ENCODE measurements at places on chromosomes 4 and X. TPM values are rescaled to one million over a fixed set of nuclear protein-coding genes. Genes with fewer than 3 reads are reported as not detected.

SSX4B gene
- not detected for total RNA-seq

GRCh38 chrX:104122829-104123228 is 10.5 kb downstream of the ZCCHC18 start:
- H3K27ac ChIP-seq, result peak overlapping the region; percentile 84
- H3K4me3 ChIP-seq, result no peak overlapping the region
- H3K4me1 ChIP-seq, result peaks cover 51% of the 10 kb centered on the region
- peaks cover 3% of the 10 kb centered on the region for H3K36me3 ChIP-seq

IL9R gene
- total RNA-seq, result 3.8 TPM

- no peak for DNase-seq
- no peak overlapping the region for H3K27ac ChIP-seq
- H3K4me1 ChIP-seq, result no peaks in the 10 kb centered on the region
- no peak overlapping the region for H3K4me3 ChIP-seq
These were observed 164.3 kb upstream of the PABPC4L start for GRCh38 chr4:134365852-134366251.

TMEM150C gene
- total RNA-seq, result not detected

- no peaks in the 10 kb centered on the region for H3K27me3 ChIP-seq
- DNase-seq, result no peak
- no peaks in the 10 kb centered on the region for H3K36me3 ChIP-seq
- no peaks in the 10 kb centered on the region for H3K4me1 ChIP-seq
- H3K4me3 ChIP-seq, result no peak overlapping the region
These were observed 39.8 kb downstream of the ARHGAP24 start for GRCh38 chr4:85514783-85515182.

- no peak for DNase-seq
- H3K27me3 ChIP-seq, result no peaks in the 10 kb centered on the region
- no peaks in the 10 kb centered on the region for H3K4me1 ChIP-seq
- H3K27ac ChIP-seq, result no peak overlapping the region
- H3K36me3 ChIP-seq, result no peaks in the 10 kb centered on the region
- H3K4me3 ChIP-seq, result no peak overlapping the region
These were observed 163.2 kb downstream of the RELL1 start for GRCh38 chr4:37522996-37523395.

- peaks cover 12% of the 10 kb centered on the region for H3K4me1 ChIP-seq
- H3K27me3 ChIP-seq, result peaks cover 80% of the 10 kb centered on the region
- peaks cover 7% of the 10 kb centered on the region for H3K36me3 ChIP-seq
- no peak overlapping the region for H3K27ac ChIP-seq
- DNase-seq, result no peak
These were observed 10.8 kb upstream of the PITX2 start for GRCh38 chr4:110633358-110634341.

DNA sequence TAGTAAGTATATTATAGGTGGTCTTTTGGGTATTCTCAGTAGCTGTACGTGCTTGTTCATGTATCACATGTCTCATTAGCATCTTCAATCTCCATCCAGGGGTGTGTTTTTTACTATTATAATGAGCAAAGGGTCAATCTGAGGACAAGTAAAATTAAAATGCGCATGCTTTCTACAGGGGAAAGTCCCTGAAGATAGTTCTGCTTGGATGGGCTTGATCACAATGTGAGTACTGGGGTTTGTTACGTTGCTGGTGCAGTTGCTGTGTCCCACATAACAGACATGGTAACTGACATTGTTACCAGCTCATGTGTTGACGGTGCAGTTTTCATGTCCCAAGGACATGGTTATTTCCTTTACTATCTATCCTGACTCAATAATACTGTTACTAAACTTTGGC is 65.9 kb downstream of the UCHL1 start:
- no peak overlapping the region for H3K27ac ChIP-seq
- H3K4me3 ChIP-seq, result no peak overlapping the region
- no peak for DNase-seq
- H3K27me3 ChIP-seq, result peaks cover 2% of the 10 kb centered on the region
- H3K4me1 ChIP-seq, result no peaks in the 10 kb centered on the region

- H3K4me3 ChIP-seq, result no peak overlapping the region
- peaks cover 7% of the 10 kb centered on the region for H3K27me3 ChIP-seq
- no peaks in the 10 kb centered on the region for H3K4me1 ChIP-seq
- no peak for DNase-seq
- H3K36me3 ChIP-seq, result no peaks in the 10 kb centered on the region
These were observed 26.0 kb upstream of the SETD7 start for GRCh38 chr4:139582044-139582443.

NXF2B gene
- not detected for total RNA-seq

GNRHR gene
- not detected for total RNA-seq

POU4F2 gene
- total RNA-seq, result not detected

DNA sequence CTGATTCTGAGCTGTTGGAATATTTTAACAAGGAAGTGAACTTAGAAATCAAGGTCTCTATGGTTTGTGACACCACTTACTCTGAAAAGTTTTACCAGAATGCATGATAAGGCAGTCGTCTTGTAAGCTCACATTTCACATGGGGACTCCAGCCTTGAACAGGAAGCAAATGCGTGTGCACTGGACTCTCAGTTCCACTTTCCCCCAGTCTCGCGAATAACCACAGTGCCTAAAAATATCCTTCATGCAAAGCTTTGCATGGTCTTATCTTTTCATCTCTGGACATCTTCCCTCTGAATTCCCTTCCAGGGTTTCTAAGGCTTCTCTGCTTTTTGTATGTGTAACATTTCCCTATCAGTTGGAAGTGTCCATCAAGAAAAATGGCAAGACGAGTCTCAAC is 581.8 kb downstream of the NLGN4X start:
- H3K27me3 ChIP-seq, result no peaks in the 10 kb centered on the region
- no peaks in the 10 kb centered on the region for H3K4me1 ChIP-seq
- H3K36me3 ChIP-seq, result no peaks in the 10 kb centered on the region
- no peak for DNase-seq

DNA sequence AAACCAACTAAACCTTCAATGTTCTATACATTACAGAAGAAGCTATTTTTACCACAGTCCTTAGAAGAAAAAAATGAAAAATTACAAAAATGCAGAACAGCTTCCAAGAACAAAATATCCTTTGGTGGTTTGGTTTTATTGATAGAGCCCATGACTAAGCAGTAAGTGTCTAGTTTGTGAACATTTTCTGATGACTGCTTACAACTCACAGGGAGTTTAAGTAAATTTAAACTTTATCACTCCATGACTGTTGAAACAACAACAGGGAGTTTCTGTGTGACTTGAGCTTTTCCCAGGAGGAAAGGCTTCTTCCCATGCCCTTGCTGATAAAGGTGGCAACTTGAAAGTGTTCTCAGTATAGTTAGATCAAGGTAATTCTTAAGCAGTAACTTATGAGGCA is 2.9 kb downstream of the PF4 start:
- no peak overlapping the region for H3K27ac ChIP-seq
- H3K4me1 ChIP-seq, result no peaks in the 10 kb centered on the region
- no peaks in the 10 kb centered on the region for H3K36me3 ChIP-seq
- peaks cover 5% of the 10 kb centered on the region for H3K27me3 ChIP-seq

- H3K4me1 ChIP-seq, result no peaks in the 10 kb centered on the region
- no peak overlapping the region for H3K4me3 ChIP-seq
- H3K27me3 ChIP-seq, result peaks cover 7% of the 10 kb centered on the region
- no peak overlapping the region for H3K27ac ChIP-seq
- no peak for DNase-seq
- H3K36me3 ChIP-seq, result no peaks in the 10 kb centered on the region
These were observed 56.6 kb downstream of the AREG start for GRCh38 chr4:74501579-74501978.

GRCh38 chr4:148782284-148782683 is 340.1 kb upstream of the NR3C2 start:
- H3K4me1 ChIP-seq, result no peaks in the 10 kb centered on the region
- H3K36me3 ChIP-seq, result no peaks in the 10 kb centered on the region
- DNase-seq, result no peak
- no peak overlapping the region for H3K4me3 ChIP-seq
- H3K27ac ChIP-seq, result no peak overlapping the region

DNA sequence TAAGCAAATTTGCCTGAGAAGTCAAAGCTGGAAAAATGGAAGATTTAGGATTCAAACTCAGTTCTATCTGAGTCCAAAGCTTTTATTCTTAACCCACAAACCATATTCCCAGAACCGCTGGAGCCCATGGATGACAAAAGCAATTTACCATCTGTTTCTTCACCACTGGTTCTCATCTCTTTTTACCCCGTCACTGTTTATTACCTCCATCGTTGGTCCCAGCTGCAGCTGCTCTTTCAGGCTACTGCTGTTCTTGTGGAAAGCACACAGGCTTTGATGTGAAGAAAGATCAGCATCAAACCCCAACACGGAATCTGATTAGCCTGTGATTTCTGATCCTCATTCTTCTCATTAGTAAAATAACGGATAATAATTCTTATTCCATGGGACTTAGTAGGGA is 9.5 kb downstream of the FBXO8 start:
- H3K27ac ChIP-seq, result no peak overlapping the region
- no peak for DNase-seq
- no peak overlapping the region for H3K4me3 ChIP-seq
- peaks cover 1% of the 10 kb centered on the region for H3K36me3 ChIP-seq
- no peaks in the 10 kb centered on the region for H3K27me3 ChIP-seq

NEXMIF gene
- total RNA-seq, result 0.49 TPM

DNA sequence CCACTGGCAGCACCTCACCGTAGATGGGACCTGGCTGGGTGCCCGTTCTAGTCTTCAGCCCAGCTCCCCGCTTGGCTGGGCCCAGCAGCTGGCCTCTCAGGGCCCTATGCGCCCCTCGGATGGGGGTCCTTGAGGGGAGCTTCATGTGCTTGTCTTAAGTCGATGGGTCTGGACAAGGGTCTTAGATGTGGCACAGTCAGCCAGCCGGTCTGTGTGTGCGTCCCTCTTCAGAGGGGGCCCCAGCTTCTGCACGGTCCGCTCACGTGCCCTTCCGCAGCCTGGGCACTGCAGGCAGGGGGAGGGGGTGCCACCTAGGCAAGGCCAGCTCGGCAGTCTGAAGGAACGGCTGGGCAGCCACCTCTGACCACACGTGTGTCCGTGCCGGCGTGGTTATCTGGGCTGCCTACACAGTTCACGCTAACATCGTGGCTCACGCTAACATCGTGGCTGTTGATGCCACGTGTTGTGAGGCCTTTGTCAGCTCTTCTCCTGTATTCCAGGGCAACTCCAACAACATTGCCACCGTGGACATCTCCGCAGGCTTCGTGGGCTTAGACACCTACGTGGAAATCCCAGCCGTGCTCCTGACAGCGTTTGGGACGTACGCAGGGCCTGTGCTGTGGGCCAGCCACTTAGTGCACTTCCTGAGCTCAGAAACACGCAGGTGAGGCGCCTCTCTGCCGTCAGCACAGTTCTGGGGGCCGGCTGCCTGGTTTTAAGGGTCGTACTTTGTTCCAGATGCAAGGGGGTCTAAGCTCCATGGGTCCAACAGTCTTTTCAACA is 34.5 kb downstream of the PIGG start:
- H3K36me3 ChIP-seq, result peaks cover 57% of the 10 kb centered on the region
- no peak overlapping the region for H3K27ac ChIP-seq
- no peaks in the 10 kb centered on the region for H3K27me3 ChIP-seq
- no peak overlapping the region for H3K4me3 ChIP-seq

DNA sequence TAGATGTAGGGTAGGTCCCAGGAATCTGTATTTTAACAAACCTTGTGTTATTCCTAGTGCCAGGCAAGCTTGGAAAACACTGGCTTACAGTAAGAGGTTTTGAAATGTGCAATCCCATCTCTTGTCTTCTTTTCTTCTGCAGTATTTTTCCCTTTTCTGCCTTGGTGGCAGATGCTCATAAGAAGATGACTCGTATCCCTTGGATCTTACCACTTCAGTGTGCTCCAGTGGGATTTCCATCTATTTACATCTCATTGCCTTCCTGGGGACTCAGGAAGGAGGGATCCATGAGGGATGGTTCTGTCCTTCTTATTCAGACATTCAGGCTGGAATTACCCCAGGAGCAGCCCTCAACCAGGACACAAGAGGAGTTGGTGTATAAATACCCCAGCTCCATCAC is 136.6 kb downstream of the NHS start:
- H3K4me3 ChIP-seq, result no peak overlapping the region
- H3K27ac ChIP-seq, result no peak overlapping the region
- DNase-seq, result no peak
- no peaks in the 10 kb centered on the region for H3K36me3 ChIP-seq
- H3K27me3 ChIP-seq, result peaks cover 1% of the 10 kb centered on the region

DNA sequence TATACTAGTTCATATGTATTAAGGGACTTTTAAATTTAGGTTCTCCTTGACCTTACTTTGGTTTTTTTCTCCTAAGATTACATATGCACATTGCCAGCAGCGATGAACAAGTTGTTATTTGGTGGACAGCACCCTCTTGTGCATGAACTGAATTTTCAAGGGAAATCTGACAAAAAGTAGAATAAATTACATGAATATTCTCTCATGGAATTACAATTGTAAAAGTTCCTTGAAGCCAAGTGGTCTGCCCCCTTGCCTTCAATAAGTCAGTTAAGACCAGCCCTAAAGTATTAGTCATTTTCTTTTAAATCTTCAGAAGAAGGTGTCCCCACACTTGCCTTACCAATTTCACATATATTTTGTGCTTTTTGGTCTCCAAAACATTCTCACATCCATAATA is 30.7 kb upstream of the SMARCA5 start:
- no peak overlapping the region for H3K27ac ChIP-seq
- H3K36me3 ChIP-seq, result no peaks in the 10 kb centered on the region
- peak; percentile 5 for DNase-seq
- no peak overlapping the region for H3K4me3 ChIP-seq

GRCh38 chr4:2638730-2639129 is 102.3 kb downstream of the FAM193A start:
- H3K4me1 ChIP-seq, result no peaks in the 10 kb centered on the region
- H3K27me3 ChIP-seq, result no peaks in the 10 kb centered on the region
- no peak for DNase-seq
- peaks cover 30% of the 10 kb centered on the region for H3K36me3 ChIP-seq

DNA sequence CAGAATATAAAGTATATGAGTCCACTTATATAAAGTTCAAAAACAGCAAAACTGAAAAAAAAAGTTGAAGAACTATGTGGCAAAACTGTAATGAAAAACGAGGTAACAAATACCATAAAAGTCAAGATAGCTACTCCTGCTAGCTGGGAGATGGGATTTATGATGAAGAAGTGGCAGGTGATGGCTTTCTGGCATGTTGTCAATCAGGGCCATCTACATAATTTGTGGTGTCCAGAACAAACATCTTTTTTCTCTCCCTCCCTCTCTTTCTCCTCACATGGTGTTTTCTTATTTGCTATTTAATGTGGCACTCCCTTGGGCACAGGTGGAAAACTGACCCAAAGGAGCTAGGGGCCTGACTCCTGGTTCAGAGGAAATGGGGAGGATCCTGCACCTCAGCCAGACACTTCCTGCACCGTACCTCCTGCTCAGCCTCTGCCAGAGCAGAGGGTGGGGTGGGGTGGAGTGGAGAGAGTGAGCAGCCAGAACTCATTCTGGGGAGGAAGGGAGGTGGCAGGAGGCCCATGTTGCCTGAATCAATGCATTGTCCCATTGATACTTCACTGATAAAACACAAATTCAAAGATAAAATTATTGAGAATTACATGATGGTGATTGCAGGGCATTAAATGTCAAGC is 5.3 kb upstream of the SAP30 start:
- DNase-seq, result no peak
- H3K27ac ChIP-seq, result no peak overlapping the region
- H3K4me3 ChIP-seq, result no peak overlapping the region
- peaks cover 27% of the 10 kb centered on the region for H3K4me1 ChIP-seq

- no peaks in the 10 kb centered on the region for H3K27me3 ChIP-seq
- no peaks in the 10 kb centered on the region for H3K36me3 ChIP-seq
- no peak overlapping the region for H3K27ac ChIP-seq
- no peak overlapping the region for H3K4me3 ChIP-seq
- no peak for DNase-seq
These were observed 1110.4 kb upstream of the ADGRL3 start for GRCh38 chr4:60089546-60090273.

KLKB1 gene
- total RNA-seq, result not detected

NHS gene
- 7.3 TPM for total RNA-seq
